Esophagus mucosa (tissue), 1 donor: ENCODE measurements at places on chromosomes 2 and 18.

DNA sequence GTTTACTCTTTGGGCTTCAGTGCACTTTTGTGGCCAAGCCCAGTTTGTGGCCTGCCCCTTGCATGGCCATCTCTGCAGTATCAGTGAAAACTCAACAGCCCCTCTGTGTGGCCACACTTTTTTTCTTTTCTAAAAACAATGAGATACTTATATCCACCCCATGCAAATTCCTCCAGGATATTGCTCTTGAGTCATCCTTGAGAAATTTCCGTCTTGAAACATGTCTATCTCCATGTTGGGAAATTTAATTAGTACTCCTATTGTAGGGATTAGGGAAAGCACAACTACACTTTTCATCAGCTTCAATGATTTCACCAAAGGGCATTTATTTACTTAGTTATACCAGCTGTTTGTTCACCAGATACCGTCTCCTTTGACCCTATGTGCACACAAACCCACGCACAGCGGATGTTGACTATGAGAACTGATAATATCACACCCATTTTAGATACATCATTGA, 993.1 kb downstream of the TSN start:
- no peak for ATAC-seq

- no peak for ATAC-seq
Observed at GRCh38 chr2:28168376-28168775, 224.3 kb upstream of the FOSL2 start.

- no peak for ATAC-seq
Observed at GRCh38 chr2:19312949-19313348, 45.5 kb downstream of the OSR1 start.

DNA sequence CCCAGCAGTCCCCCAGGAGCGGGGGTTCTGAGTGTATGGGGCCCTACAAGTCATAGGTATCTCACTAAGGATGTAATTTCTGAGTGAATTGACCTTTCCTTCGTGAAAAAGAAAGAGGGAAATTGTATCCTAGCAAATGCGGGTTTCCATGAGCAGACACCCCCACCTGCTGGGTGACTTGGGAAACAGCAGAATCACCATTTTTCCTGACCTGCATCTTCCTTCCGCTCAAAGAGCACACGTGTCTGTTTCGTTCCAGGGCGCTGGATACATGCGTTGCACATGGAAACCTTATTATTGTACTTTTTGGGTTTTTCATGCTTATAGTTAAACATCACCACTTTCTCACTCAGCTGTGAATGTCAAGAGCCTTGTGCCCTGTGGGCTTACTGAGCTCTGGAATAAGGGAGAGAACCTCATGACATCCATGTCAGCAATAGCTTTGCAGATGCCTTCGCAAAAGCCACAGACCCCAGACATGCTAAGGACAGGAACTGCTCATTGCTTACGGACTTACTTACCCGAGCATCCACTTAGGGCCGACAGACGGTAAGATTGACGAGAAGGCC, 132.8 kb downstream of the TPO start:
- ATAC-seq, result peak; percentile 49

DNA sequence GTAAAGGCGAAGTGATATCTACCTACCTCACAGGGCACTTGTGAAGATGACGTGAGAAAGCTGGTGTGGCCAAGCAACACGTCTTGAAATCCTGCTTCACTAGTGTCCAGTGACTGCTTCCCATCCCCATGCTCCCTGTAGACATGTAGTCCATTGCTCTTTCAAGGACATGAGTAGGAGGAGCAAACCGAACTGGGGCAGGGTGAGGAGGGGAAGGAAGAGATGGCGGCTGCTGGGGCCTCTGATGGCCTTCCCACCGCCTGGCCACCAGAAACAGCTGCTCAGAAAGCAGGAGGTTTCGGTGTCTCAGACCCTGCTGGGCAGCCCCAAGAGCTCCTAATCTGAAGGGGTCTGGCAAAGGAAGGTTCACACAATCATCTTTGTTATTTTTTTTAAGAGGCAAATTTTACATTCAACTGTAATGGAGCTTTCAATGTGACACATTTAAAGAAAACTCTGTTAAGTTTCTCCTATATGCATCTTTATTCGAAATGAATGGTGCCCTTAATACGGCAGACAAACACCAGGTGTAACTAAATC, 14.7 kb downstream of the CPLX4 start:
- no peak for ATAC-seq

GRCh38 chr2:45860136-45861121, 209.0 kb downstream of the PRKCE start:
- ATAC-seq, result peak; percentile 23

- peak; percentile 53 for ATAC-seq
Observed at GRCh38 chr2:14621114-14621513, 11.4 kb upstream of the LRATD1 start.

GRCh38 chr2:28505361-28505760, 9.5 kb downstream of the PLB1 start:
- no peak for ATAC-seq

- no peak for ATAC-seq
Observed at GRCh38 chr2:99883358-99883757, 259.0 kb downstream of the AFF3 start.

DNA sequence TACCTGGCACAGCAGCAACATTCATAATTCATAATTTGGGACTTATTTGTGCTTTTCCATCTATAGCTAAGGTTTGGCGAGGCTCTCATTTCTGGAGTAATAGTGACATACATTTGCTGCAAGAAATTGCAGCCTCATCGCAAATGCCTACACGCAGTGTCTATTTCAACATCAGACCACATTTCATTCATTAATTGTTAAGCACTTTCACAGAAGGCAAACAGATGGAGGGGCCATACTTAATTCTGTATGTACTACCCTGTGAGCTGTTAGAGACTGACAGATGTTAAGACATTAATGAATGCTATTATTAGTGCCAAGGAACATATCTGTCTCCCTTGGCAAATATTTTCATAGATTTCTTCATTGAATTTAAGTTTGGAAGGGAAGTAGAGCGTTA, 125.7 kb downstream of the UXS1 start:
- ATAC-seq, result no peak

DNA sequence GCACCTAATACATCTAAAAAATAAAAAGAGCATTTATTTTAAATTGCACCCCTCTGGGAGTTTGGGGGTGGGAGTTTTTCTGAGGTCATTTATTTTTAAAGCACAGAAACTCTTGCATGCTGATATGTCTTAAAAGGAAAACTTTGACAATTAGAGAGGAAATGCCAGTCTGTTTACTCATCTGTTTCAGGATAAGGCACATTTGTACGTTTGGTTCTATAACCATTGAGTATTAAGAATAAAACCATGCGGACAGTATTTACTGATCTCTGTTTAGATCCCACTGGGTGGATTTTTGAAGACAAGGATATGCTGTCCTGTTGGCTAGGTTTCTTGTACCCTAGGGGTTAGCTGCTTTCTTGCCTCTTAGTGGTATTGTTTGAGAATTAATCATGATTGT, 122.9 kb downstream of the TANC1 start:
- peak; percentile 21 for ATAC-seq

DNA sequence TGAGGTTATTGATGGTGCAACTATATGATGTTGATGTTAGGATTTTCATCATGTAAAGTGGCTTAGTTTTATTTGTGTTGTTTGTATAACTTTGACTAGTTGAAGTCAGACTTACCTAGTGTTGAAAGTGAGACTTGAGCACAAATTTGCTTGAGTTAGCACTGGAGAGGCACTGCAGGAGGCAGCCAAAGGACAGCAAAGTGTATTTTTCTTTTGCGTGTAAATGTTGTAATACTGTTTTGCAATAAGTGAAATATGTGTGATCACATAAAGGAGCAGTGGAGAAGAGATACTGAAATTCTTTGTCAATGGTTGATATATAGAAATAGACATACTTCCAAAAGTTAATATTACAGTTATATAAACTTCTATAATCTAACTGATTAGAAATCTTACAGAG, 332.0 kb upstream of the RAB12 start:
- no peak for ATAC-seq

- ATAC-seq, result no peak
Observed at GRCh38 chr2:147500819-147501395, 343.9 kb upstream of the ACVR2A start.

GRCh38 chr2:199606193-199606780, 148.5 kb upstream of the SATB2 start:
- ATAC-seq, result no peak

- no peak for ATAC-seq
Observed at GRCh38 chr2:135635212-135635835, 104.0 kb downstream of the R3HDM1 start.

DNA sequence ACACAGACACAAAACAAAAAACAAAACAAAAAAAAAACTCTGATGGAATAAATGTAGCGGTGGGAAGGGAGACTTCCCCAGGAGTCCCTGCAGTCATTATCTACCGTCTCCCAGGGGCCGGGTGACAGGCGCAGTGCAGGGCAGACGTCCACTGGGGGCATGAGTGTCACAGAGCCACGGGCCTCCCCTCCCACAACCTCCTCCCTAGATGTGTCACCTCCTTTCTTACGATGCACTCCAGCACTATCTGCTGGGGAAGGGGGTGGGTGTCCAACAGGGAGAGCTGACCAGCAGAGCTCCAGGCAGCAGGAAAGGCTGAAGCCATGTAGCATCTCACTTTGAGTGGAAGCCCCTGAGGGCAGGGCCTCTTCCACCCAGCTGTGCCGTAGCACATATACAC, 84.5 kb downstream of the LONRF2 start:
- no peak for ATAC-seq

GRCh38 chr2:218006741-218007140, 3.9 kb upstream of the TNS1 start:
- no peak for ATAC-seq

GRCh38 chr2:238456970-238457926, 30.5 kb downstream of the ASB1 start:
- peak; percentile 12 for ATAC-seq

- ATAC-seq, result no peak
Observed at GRCh38 chr2:20159411-20160070, 65.4 kb downstream of the SDC1 start.

- no peak for ATAC-seq
Observed at GRCh38 chr2:1400943-1401735, 12.1 kb upstream of the TPO start.

GRCh38 chr2:26672112-26672817, 20.3 kb upstream of the KCNK3 start:
- ATAC-seq, result no peak

GRCh38 chr2:230731512-230731911, 18.9 kb downstream of the CAB39 start:
- ATAC-seq, result no peak

GRCh38 chr2:172995323-172996244, 80.1 kb upstream of the MAP3K20 start:
- ATAC-seq, result peak; percentile 29

- ATAC-seq, result peak; percentile 31
Observed at GRCh38 chr18:31977270-31977872, 34.4 kb upstream of the TRAPPC8 start.

- ATAC-seq, result no peak
Observed at GRCh38 chr2:187871506-187871905, 317.3 kb upstream of the TFPI start.

DNA sequence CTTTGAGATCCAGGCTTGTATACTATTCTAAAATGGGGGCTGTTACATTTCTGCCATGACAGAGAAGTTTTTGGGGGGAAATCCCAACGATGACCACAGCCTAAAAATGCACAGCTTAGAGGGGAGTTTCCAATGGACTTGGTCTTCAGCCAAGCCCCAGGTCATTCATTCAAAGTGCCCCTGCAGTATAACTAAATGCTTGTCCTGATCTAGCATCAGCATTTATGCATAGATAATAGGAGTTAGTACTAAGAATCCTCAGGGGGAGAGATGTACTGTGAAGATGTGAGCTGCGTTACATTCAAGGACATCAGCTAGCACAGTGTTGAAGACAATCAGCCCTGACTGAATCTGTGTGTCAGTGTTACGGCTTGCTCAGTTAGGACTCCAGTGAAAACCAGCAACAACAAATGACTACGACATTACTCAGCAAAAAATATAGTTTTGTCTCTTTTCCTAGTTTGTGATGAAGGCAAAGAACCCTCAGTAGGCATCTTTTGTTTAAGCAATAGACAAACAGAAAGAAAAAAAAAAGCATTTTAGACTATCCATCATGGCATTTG, 160.9 kb downstream of the ZEB2 start:
- ATAC-seq, result no peak

- no peak for ATAC-seq
Observed at GRCh38 chr2:124193706-124194105, 168.6 kb downstream of the CNTNAP5 start.

- ATAC-seq, result peak; percentile 11
Observed at GRCh38 chr18:79772865-79773696, 24.7 kb upstream of the KCNG2 start.

DNA sequence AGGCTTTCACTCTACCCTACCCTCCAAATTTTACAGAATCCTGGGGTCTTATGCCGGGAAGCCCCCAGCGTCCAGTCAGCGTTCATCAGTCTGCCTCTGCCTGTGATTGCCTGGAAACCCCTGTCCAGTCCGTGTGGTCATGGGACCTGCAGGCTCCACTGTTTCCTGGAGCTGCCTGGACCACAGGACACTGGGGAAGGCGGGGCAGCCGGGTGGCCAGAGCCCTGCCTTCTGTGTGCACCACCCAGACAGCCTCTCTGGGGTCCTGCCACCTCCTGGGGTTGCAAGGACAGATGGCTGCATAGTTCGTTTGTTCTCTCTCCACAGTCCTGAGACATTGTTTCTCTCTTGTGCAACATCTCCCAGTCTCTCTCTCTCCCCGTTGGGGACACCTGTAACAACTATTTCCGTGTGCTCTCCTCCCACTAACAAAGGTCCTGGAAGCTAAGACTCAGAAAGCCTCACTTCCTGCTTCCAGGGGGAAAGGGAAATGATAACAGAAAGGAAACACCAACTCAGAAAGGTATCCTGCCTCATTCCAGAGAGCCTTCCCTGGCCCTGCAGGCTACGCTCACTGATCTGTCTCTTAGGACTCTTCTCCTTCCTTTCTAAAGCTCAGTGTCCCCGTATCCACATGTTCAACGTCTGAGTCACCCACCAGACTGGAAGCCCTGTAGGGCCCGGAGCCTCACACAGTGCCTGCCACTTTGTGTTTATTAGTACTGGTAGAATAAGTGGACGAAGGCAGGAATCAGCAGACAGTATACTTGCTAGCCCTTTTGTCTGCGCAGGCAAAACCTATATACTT, 192.8 kb upstream of the RAB12 start:
- no peak for ATAC-seq

DNA sequence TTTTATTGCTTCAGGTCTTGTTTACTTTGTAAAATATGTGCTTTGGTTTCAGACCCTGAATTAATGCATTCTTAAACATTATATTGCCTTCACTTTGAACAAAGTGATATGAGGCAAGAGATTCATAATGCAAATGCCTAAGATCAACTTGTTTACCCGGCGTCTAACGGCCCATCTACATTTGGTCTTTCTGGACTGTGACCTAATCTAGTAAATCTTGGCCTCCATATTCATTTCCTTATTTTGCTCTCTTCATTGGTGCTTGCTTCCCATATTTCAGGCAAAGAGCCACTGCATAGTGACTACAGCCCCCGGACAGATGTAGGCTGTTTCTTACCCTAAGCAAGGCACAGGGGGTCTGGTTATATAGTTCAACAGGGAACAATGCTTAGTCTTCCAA, 53.0 kb upstream of the SLC39A10 start:
- no peak for ATAC-seq
